ENCODE measurements at places on chromosomes 12 and 14. TPM values are rescaled to one million over a fixed set of nuclear protein-coding genes. Genes with fewer than 3 reads are reported as not detected.

IL31 gene
- polyA plus RNA-seq = not detected

JDP2 gene
- polyA plus RNA-seq = 21.7 TPM

PKP2 gene
- polyA plus RNA-seq = 23.4 TPM

AICDA gene
- polyA plus RNA-seq = 0.34 TPM

CREBL2 gene
- 31.1 TPM for polyA plus RNA-seq
